Activated CD4-positive, alpha-beta memory T cell treated with anti-CD3 and anti-CD28 coated beads for 36 hours (primary cell): ENCODE measurements at places on chromosomes 11 and 22. TPM values are rescaled to one million over a fixed set of nuclear protein-coding genes. Genes with fewer than 3 reads are reported as not detected.

DNA sequence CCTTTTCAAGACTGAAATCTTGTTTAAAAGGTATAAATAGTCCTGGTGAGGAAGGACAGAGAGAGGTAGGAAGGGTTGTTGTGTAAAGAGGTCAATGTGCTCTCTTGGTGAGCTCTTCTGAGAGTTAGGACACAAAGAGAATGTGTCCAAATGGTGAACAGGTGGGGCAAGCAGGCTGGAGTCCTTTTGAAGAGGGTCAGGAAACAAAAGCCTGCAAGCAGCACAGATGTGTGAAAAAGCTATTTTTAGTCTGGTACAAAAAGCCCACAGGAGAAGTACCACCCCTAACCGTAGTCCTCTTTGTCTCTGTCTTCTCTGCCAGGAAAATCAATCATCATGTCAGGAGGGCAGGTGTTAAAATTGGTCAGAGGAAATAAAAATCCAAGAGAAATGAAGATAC lies 54.4 kb upstream of the SYN3 start:
- no peak overlapping the region for H3K4me3 ChIP-seq
- H3K36me3 ChIP-seq = no peaks in the 10 kb centered on the region

DNA sequence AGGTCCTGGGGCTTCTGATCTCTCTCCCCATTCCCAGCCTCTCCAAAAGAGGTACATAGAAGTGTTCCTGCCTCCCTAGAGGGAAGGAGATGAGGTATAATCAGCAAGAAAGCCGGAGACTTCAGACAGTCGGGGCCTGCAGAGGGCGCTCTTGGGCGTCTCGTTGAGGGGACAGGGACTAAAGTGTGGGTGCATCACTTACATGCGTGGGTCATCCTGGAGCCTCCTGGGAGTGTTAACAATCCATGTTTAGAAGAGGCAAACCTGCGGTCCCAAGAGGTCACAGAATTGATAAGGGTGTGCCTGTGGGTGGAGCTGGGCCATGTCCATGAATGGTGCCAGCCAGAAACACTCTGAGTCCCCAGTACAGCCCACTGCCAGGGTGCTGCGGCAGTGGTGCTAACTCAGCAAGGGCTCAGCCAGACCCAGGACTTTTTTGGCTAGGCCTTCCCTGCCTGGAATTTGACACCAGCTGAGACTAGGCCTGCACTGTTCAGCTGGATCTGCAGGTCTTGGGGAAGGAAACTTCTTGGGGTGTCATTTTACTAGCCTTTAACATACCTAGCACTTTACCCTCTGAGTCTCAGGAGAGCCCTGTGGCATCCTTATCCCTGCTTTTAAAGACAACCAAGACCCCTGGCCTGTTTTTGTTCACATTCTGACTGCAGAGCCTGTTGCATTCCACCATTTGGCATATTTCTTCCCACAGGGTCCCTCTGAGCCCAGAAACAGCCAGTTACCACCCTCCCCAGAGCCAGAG lies 5.5 kb downstream of the YDJC start:
- H3K4me3 ChIP-seq = no peak overlapping the region
- DNase-seq = peak; percentile 60
- no peaks in the 10 kb centered on the region for H3K27me3 ChIP-seq
- peak overlapping the region; percentile 31 for H3K27ac ChIP-seq
- peaks cover 27% of the 10 kb centered on the region for H3K4me1 ChIP-seq
- H3K36me3 ChIP-seq = peaks cover 25% of the 10 kb centered on the region

DNA sequence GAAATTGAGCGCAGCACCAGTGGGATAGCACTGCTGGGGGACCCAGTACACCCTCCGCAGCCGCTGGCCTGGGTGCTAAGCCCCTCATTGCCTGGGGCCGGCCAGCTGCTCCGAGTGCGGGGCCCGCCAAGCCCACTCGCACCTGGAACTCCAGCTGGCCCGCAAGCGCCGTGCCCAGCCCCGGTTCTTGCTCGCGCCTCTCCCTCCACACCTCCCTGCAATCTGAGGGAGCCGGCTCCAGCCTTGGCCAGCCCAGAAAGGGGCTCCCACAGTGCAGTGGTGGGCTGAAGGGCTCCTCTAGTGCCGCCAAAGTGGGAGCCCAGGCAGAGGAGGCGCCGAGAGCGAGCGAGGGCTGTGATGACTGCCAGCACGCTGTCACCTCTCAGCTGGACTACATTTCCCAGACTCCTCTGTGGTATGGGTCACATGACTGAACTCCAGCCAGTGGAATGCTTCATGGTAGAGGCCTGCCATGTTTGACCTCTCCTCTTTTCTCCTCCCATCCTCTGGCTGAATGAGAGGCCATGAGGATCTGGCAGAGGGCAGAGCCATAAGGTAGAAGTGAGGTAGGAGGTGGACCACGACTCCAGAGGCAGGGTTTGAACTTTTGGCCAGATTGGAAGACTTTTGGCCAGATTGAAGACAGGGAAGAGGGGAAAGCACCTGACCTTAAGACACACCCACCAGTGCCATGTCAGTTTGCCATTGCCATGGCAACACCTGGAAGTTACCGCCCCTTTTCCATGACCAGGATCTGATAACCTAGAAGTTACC lies 6.2 kb downstream of the MRGPRD start:
- H3K36me3 ChIP-seq = no peaks in the 10 kb centered on the region
- H3K4me1 ChIP-seq = peaks cover 2% of the 10 kb centered on the region
- no peak overlapping the region for H3K27ac ChIP-seq
- no peak overlapping the region for H3K4me3 ChIP-seq
- DNase-seq = peak; percentile 35

The GLYAT gene
- total RNA-seq = not detected

The TEX54 gene
- total RNA-seq = not detected

DNA sequence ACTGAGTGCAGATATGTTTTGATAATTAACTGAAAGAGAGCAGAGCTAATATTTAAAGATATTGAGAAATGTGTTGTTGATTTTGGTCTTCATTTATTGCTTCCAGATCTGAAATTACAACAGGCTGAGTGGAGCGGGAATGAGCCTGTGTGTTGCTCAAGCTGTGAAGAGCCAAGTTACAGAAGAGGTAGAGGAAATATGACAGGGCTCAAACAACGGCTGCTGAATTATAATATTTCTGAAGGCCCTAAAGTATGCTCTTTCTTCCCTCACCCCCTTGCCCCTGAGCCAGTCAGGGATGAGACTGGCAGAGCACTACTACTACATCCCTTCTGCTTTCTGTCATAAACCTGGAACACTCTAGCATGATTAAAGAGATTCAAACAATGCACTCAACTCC lies 115.6 kb downstream of the FANCF start:
- H3K36me3 ChIP-seq = no peaks in the 10 kb centered on the region
- no peak overlapping the region for H3K4me3 ChIP-seq
- peaks cover 9% of the 10 kb centered on the region for H3K27me3 ChIP-seq
- no peaks in the 10 kb centered on the region for H3K4me1 ChIP-seq

GRCh38 chr11:122309262-122309925 lies 193.4 kb upstream of the BLID start:
- no peak for DNase-seq
- H3K36me3 ChIP-seq = no peaks in the 10 kb centered on the region
- H3K27me3 ChIP-seq = peaks cover 2% of the 10 kb centered on the region
- no peaks in the 10 kb centered on the region for H3K4me1 ChIP-seq
- no peak overlapping the region for H3K4me3 ChIP-seq
- no peak overlapping the region for H3K27ac ChIP-seq

- no peaks in the 10 kb centered on the region for H3K36me3 ChIP-seq
- H3K27me3 ChIP-seq = peaks cover 13% of the 10 kb centered on the region
- no peak overlapping the region for H3K27ac ChIP-seq
- no peaks in the 10 kb centered on the region for H3K4me1 ChIP-seq
These were observed 89.7 kb upstream of the TOP3B start for GRCh38 chr22:22072169-22072836.

DNA sequence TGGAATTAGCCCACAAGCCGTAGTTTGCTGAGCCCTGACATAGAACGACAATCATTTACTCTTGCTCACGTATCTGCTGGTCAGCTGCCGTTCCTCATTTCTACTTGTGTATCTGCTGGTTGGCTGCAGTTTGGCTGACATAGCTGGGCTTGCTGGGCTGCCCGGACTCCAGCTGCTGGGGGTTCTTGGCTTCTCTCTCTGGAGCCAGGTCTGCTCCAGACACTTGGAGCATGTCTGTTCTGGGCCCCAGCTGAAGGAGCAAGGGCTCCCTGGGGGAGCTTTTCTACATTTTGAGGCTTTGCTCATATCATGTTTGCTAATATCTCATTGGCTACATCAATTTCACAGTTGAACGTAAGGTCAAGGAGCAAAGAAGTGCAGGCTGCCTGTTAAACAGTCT lies 47.3 kb downstream of the PRDM11 start:
- DNase-seq = no peak
- no peaks in the 10 kb centered on the region for H3K4me1 ChIP-seq
- H3K27me3 ChIP-seq = no peaks in the 10 kb centered on the region
- H3K36me3 ChIP-seq = peaks cover 2% of the 10 kb centered on the region
- no peak overlapping the region for H3K4me3 ChIP-seq

GRCh38 chr11:9263840-9264315 lies 1.3 kb downstream of the DENND5A start:
- peak overlapping the region; percentile 96 for H3K27ac ChIP-seq
- DNase-seq = peak; percentile 69
- peaks cover 9% of the 10 kb centered on the region for H3K36me3 ChIP-seq
- H3K4me3 ChIP-seq = peak overlapping the region; percentile 89
- peaks cover 37% of the 10 kb centered on the region for H3K4me1 ChIP-seq
- peaks cover 10% of the 10 kb centered on the region for H3K27me3 ChIP-seq

DNA sequence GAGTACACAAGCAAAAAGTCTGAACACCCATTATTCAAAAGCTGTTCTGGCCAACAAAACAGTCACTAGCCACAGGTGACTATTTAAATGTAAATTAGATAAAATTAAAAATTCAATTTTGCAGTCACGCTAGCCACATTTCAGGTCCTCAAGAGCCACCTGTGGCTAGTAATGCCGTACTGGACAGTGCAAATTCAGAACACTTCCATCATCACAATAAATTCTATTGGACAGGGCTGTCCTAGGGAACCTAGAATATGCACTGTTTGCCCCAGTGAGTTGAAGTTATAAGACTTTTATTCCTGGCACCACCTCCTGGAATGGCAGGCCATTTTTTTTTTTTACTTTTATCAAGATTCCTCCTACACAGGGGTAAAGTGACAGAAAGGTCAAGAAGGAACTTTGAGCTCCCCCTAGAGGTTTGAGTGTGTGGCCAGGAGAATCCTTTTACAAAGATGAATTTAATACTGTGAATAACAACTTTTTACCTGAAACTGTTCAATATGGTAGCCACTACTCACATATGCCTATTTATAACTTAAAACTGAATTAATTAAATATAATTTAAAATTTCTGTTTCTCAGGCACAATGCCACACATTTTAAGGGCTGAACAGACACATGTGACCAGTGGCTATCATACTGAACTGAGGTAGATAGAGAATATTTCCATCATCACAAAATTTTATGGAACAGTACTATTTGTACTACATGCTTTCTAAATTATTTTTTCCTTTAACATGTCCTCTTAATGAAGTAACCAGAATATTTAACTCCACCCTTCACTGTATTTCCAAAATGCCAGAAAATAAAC lies 6.5 kb downstream of the MSANTD2 start:
- H3K27me3 ChIP-seq = no peaks in the 10 kb centered on the region
- H3K4me3 ChIP-seq = no peak overlapping the region
- peak; percentile 17 for DNase-seq
- no peak overlapping the region for H3K27ac ChIP-seq
- peaks cover 31% of the 10 kb centered on the region for H3K4me1 ChIP-seq
- H3K36me3 ChIP-seq = no peaks in the 10 kb centered on the region

The TMEM191B gene
- total RNA-seq = 1.8 TPM

DNA sequence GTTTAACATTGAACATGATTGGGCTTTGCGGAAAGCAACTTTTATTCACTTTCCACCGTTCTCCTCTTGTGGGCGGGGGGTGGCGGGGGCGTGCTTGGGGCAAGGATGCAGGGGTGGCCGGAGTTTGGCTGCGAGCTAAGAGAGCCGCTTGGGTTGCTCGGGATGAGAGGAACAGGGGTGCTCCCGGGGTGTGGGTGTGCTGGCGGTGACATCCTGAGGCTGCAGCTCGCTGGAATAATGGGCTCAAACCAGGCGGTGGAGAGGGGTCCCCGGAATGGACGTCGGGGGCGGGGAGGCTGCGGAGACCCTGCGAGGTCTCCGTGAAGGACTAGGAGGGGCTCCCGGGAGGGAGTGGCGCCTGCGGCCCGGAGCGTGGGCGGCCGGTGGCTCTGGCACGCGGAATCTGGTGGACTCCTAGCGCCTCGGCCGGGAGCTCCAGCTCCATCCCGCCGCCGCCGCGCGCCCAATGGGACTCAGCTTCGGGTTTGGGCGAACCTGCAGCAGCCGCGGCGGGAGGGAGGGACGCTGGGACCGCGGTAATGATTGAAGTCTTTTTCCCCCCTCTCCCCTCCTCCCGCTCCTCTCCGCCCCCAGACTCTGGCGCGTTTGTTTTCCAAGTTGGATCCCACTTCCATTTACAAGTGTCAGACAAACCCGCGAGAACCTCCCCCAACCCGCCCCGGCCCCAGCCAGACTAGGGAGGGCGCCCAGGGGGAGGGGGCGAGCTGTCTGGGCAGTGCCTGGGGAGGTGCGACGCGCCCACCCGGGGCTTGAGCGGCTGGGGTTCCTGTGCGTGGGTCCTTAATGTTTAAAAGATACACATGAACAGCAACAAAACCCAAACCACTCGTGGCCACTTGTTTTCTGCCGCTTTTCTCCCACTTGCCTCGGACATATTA lies 2.0 kb downstream of the FAT3 start:
- H3K36me3 ChIP-seq = peaks cover 2% of the 10 kb centered on the region
- no peak for DNase-seq
- no peak overlapping the region for H3K27ac ChIP-seq

DNA sequence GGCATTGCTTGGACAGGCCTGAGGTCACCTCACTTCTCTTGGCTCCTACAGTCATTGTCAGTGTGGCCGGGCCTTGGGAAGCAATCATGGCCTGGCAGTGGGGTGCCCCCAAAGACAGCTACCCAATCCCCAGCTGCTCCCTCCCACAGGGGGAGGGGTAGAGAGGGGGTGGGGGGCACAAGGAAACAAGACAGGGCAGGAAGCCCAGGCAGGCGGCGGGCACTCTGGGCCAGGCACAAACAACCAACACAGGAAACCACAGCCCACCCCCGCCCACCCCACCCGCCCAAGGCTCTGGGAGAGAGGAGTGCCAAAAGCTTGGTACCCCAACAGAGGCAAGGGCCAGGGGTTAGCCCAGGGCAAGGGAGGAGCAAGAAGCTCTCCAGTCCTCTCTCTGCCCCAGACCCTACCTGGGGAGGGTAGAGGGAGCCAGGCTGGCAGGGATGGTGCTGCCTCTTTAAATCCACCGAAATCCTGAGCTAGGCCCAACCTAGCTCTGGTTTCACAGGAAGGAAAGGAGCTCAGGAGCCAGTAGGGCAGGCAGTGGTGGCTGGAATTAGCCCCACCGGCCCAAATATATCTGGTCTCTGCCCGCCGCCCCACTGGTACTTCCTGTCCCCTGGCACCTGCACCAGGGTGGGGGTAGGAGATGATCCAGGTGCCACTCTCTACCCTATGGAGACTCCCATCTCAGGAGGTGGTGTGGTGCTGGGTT lies 12.2 kb downstream of the BCL9L start:
- peak overlapping the region; percentile 100 for H3K27ac ChIP-seq
- H3K4me1 ChIP-seq = peaks cover 85% of the 10 kb centered on the region
- peaks cover 8% of the 10 kb centered on the region for H3K36me3 ChIP-seq
- DNase-seq = peak; percentile 50

- no peak overlapping the region for H3K4me3 ChIP-seq
- no peak overlapping the region for H3K27ac ChIP-seq
- H3K4me1 ChIP-seq = peaks cover 13% of the 10 kb centered on the region
- no peaks in the 10 kb centered on the region for H3K27me3 ChIP-seq
- no peak for DNase-seq
- H3K36me3 ChIP-seq = peaks cover 3% of the 10 kb centered on the region
These were observed 22.9 kb downstream of the TPST2 start for GRCh38 chr22:26566994-26567393.
